ENCODE measurements at places on chromosomes 1 and 21.

GRCh38 chr1:1976031-1976430, 27.6 kb downstream of the CFAP74 start:
- no peak for DNase-seq

- no peak for DNase-seq
These were observed 304.5 kb downstream of the TTLL7 start for GRCh38 chr1:83694449-83694848.

- no peak for DNase-seq
These were observed 535.4 kb downstream of the KIF26B start for GRCh38 chr1:245690156-245690690.

GRCh38 chr1:164592634-164593033, 33.6 kb downstream of the PBX1 start:
- no peak for DNase-seq

DNA sequence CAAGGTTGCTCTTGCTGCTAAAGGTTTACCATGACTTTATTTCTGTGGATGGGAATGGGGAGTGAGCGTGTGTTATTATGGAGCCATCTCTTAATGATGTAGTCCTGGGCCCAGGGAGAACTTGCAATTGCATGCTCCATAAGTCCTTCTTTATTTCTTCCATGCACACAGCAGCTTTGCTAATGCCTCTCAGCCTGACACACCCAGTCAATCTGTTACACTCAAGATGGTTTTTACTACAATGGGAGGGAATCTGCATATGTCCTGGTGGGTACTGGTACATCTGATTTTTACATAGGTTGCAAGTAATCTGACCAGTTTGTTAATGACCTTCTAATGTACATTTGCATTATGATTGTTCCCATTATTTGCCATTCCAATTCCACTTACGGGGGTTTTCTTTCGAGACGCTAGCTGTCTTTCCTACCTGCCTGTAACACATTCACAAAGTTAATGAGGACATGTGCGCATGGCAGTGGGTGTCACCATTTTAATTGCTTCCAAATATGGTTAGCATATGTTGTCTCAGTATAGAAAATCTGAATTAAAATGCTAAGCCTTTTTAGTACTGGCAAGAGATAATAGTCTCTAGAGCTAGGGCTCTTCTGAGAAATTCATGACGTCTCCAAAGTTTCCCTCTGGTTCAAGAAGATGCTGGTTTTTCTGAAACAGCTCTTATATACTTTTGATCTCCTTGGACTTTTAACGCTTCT, 188.2 kb downstream of the GRIK1 start:
- DNase-seq = no peak

GRCh38 chr21:29189353-29189752, 58.9 kb downstream of the MAP3K7CL start:
- no peak for DNase-seq

- no peak for DNase-seq
These were observed 3.8 kb downstream of the CTSS start for GRCh38 chr1:150761801-150762200.

DNA sequence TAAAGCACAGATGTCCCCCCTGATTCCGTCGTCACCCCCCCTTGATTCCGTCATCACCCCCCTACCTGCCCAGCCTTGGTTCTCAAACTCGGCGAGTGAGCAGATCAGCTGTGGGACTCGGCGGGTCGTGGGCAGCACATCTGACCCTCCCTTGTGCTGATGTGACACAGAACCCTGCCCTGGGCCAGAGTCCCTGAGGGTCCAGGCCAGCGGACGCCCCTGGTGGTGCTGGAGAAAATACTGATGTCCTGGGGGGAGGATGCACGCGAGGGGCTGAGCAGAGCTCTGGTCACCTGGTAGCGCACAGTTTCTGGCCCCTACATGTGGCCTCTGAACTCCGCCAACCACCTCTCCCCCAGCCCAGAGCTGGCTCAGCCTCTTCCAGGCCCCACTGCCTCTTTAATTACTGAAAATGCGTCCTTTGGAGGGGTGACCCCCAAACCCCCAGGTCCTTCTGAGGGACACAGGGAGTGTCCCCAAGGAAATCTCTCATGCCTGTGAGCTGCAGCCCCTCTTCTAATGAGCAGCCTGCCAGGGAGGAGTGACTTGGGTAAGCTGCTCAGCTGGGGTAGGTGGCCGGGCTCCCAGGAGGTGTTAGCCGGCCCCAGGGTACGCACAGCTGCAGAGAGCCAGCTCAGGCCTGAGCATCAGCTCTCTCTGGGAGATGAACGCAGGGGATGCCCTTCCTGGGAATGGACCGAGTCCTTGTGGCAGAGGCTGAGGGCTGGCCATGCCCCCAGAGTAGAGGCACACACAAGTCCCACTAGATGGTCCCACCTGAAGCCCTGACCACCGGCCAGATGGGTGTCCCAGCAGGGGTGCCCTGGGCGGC, 129.5 kb upstream of the ARHGEF16 start:
- no peak for DNase-seq

DNA sequence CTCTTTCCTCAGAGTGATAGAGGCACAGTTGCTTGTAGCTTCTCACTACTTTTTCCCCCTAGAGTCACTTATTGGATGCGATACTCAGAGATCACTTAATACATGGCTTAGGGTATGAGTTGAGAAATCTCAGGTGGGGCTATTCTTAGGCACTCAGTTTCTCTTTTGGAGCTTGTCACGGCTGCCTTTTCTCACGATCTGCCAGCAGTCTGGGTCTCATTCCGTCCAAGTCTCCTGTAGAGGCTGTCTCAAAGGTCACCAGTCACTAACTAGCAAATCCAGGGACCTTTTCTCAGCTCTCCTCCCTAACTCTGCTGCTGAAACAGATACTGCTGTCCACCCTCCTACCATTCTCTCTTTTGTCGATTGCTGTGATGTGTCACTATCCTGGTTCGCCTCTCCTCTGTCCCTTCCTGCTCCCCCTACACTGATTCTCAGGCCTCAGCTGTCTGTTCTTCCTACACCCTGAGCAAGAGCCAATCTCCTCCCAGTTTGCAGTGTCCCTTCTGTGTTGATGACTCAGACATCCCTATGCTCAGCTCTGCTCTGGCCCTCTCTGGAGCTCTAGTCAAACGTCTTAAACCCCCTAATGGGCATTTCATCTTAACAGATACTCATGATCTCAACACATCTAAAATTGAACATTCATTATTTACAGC, 12.4 kb downstream of the ATP1A2 start:
- no peak for DNase-seq

DNA sequence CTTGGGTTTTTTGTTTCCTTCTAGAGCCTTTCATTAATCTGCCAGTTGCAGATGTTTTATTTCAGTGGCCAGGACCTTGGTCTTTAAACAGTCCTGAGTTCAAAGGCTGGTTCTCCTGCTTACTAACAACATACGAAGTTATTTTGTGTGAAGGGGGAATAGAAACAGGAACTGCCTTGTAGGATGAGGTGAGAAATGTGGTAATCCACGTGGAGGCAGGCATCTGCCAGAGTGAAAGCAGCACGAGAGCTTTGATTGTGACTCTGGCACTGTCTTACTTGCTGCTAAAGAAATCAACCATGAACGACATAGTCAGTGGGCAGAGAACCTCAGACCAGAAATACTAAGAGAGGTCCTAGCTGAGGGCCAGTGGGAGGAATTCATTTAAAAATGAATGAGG, 30.4 kb downstream of the TMEM63A start:
- no peak for DNase-seq

DNA sequence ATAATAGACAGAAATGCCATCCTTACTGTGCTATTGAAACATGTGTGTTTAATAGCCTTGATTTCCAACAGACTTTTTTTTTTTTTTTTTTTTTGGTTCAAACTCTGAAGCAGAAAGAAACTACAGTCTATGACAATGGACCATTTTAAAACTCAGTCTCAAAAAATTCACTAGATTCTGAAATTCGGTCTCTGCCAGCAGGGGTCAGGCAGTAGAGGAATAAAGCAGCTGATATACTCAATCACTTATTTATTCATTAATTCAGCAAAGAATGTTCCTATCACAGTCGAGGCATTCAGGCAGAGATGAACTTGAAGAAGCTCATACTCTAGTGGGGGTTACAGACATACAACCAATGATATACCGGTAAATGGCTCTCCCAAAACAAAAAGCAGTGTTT, 260.9 kb upstream of the DMRTA2 start:
- DNase-seq = no peak

DNA sequence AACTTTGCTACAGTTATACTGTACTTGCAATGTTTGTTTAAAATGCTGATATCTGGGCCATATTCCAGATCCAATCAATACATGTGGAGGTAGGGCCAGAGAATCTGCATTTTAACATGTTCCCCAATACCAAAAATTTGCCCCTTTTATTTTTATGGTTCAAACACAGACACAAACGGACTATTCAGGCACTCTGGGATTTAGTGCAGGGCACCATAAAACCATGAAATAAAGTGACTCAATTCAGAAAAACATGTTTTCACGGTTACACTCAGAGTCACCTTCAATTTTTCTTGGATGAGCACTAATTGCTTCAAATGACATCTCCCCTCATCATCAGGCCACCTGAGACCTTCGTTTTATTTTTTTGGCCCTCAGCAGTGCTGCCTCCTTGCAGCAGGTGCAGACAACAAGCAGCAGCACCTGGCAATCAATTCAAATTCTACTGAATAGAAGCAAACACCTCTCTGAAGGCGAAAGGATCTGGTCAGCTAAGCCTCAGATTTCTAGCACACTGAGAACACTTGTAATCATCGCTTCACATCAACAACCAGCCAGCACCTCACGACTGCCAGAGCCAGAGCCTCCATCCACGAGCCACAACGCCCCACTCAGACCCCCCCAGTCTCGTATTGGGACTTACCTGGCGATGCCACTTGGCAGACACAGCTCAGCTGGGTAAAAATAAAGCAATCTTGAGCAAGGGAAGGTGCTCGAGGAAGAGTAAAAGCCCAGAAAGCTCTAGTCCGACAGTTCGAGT, 1.1 kb downstream of the ERO1B start:
- DNase-seq = no peak

GRCh38 chr1:112445596-112445995, 49.6 kb downstream of the CTTNBP2NL start:
- DNase-seq = no peak

- DNase-seq = no peak
These were observed 33.0 kb upstream of the LRIG2 start for GRCh38 chr1:113040041-113040440.

DNA sequence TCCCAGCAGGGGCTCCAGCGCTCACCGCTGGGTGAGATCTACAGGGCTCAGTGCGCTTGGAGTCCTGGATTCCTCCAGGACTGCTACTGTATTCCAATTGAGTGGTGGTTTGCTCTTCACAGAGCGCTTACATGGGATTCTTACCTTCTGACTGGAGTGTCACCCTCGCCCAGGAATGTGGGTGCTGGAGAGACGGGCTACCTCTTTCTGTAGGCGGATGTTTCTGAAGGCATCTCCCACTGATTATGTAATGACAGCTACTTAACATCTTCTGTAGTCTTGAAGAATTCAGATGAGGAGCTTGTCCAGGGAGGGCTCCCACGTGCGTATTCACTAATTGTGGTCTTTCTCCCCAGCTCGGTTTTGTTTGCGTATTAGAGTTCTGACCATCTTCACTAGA, 154.2 kb downstream of the DYRK1A start:
- no peak for DNase-seq

- DNase-seq = no peak
These were observed 8.7 kb downstream of the CSF1 start for GRCh38 chr1:109919303-109919702.

- no peak for DNase-seq
These were observed 125.7 kb downstream of the FMN2 start for GRCh38 chr1:240217403-240217802.

DNA sequence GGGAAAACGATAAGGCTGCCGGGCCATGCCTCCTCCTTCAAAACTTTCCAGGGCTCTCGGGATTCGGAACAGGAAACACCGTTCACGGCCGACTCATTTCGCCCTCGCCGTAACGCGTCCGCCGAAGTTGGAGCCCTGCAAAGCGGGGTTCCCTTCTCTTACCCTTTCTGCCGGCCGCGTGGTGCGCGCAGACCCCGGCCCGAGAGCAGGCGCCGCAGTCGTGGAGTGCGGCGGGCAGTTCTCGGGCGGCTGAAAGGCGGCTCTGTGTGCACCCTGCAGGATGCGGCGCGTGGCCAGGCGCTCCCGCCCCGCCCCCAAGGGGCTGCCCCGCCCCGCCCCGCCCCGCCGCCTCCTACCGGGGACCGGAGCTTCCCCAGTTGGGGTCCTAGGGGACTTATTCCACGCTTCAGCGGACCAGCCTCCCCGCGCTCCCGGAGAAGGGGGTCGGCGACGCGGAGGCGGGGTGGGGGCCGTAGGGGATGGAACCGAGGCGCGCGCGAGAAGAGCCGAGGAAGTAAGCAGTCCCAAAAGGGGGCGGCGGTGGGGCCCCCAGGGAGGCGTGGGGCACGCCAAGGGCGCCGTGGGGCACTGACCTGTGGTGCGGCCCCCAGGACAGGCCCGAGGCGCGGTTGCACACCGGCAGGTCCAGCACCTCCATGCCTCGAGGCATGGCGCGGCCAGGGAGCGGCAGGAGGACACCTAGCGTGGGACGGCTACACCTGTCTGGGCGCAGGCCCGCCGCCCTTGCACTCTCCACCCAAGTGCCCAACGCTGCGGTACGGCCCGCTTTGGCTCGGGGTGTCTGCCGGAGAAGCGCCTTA, at the start of gene MCOLN2:
Gene MCOLN2 (minus strand): TSS at position 268 of the 821 bp plus-strand sequence. CDS start 241 bp downstream, at position 27.
- no peak for DNase-seq

- DNase-seq = no peak
These were observed 621.5 kb upstream of the ADGRL2 start for GRCh38 chr1:81179242-81179641.

- DNase-seq = no peak
These were observed 10.4 kb upstream of the KLF17 start for GRCh38 chr1:44108241-44108640.

- no peak for DNase-seq
These were observed 4.6 kb downstream of the CTPS1 start for GRCh38 chr1:40984066-40984465.

- DNase-seq = no peak
These were observed 40.1 kb downstream of the MAST2 start for GRCh38 chr1:45843474-45843905.

GRCh38 chr1:41696381-41696780, 211.9 kb upstream of the EDN2 start:
- no peak for DNase-seq

GRCh38 chr1:161217831-161218230, 2.7 kb downstream of the FCER1G start:
- DNase-seq = no peak

- DNase-seq = no peak
These were observed 30.0 kb downstream of the ZBTB17 start for GRCh38 chr1:15945832-15946448.
